ENCODE measurements at places on chromosomes 2 and 18.

DNA sequence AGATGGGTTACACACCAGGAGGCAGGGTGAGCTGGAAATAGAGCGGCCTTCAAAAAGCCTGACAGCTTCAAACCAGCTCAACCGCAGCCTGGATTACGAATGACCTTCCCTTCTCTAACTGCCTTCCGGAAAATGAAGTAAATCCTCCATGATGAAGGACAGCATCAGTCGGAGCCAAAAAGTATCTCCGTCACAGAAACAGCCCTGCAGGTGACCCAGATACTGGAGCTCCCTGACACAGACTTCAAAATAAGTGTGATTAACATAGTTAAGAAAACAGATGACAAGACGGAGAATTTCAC, 10.3 kb upstream of the CIB4 start:
- DNase-seq: no peak

DNA sequence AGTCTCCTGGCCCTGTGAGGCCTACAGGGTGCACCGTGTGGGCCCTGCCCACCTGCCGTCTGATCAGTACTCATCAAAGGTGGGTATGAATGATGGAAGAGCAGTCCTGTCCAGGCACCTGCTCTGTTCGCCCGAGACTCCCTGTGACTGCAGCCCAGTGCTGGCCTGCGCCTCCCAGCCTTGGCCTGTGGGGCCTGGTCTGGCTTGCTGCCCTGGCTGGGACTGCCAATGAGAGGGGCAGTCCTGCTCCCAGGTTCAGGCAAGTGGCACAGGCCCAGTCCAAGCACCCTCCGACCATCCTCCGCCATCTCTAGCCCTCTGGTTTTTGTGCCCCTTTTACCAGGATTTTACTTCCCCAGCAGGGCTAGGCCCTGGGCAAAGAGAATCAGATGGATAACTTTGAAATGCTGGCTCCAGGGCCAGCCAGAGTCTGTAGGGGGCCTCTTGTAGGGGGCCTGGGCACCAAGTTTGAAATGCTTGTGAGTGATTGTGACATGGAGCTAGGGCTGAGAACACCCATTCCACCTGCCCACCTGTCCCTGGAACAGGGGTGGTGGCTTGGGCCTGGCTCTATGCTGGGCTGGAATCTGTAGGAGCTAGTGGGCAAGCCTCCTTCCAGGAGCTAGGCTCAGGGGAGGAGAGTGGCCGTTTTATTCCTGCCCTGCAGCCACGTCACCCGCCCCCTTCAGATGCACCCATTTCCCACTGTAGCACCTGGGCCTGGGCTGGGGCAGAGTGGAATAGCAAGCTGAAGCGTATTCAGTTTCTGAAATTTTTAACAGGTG, 8.7 kb upstream of the HS6ST1 start:
- no peak for DNase-seq

DNA sequence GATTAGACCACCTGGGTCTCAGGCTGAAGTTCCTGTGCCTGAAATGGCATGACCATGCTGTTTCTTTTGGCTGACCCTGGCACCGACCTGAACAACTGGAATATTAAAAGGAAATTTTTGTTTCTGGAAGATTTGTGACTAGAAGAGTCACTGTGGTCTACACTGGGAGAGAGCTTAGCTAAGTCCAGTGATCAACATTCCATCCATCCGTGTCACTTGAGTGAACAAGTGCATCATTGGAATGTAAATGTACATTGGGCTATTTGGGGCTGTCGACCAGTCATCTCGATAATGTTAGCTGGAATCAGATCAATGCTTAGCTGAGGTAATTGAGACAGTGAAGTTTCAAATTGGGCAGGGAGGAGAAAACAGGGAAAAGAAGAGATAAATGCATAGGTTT, 95.4 kb upstream of the CCDC85A start:
- no peak for DNase-seq

- peak; percentile 50 for DNase-seq
These were observed 213.6 kb downstream of the TNS1 start for GRCh38 chr2:217789003-217789735.

DNA sequence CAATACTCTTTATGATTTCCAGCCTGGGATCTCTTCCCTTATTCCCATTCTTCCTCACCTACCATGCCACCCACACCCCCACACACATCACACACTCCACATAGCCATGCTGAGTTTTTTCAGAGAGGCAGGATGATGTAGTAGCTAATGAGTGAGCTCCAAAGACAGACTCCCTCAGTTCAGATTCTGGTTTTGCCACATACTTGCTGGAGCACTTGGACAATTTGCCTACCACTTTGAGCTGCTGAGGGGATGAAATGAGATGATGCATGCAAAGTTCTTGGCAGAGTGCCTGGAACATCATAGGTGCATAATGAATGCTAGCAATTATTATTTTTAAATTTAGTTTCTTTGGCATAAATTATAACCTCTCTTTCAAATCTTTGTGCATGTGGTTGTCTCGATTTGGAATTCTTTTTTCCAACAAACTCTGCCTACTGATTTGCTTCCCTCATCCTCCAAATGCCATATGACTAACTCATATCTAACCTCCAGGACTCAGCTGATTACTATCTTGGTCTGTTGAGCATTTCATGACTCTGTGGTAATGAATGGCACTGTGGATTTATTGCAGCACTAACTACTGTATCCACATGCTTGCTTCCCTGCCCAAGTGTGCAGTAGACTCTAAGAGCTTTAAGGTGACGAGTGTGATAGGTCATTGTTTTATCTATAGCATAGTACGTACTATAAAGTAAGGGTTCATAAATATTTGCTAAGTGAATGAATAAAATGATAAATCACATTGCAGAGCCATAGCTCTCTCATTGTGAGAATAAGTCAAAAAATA, 99.1 kb downstream of the TACR1 start:
- no peak for DNase-seq

GRCh38 chr2:235940330-235940729, 227.9 kb downstream of the GBX2 start:
- DNase-seq: peak; percentile 31

DNA sequence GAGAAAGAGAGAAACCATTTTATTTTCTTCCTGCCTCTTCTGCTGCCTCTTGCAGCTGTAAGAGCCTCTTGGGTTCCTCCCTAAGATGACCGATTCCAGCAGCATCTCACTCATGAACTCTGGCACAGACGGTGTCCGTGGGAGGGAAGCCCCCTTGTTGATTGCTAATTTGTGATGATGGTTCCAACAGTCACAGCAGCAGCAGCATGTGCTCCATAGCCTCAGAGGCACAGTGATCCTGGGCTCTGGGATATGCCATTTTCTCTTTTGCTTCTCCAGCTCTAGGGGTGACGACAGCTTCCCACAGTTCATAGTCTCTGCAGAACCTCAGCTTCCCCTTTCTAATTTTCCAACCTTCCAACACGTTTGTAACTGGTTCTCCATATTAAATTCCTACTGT, 324.2 kb upstream of the HS6ST1 start:
- DNase-seq: no peak

- DNase-seq: no peak
These were observed 2.5 kb downstream of the IGFBP5 start for GRCh38 chr2:216692636-216693413.

DNA sequence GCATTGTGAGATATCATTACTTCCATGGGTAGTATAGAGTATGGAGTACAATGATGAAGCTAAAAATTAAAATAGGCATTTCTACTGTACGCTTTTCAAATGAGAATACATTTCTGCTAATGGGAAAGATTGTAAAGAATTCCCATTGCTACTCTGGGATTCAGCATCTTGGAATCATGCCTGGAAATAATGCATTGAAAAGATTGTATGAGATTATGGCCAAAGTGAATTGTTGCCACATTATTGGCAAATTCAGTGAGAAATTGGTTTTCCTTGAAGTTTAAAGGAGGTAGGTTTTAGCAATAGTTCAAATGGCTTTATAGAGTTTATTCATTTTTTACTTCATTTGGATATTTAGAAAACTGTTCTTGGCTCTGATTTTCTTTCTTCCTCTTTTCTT, 157.9 kb downstream of the GULP1 start:
- no peak for DNase-seq

DNA sequence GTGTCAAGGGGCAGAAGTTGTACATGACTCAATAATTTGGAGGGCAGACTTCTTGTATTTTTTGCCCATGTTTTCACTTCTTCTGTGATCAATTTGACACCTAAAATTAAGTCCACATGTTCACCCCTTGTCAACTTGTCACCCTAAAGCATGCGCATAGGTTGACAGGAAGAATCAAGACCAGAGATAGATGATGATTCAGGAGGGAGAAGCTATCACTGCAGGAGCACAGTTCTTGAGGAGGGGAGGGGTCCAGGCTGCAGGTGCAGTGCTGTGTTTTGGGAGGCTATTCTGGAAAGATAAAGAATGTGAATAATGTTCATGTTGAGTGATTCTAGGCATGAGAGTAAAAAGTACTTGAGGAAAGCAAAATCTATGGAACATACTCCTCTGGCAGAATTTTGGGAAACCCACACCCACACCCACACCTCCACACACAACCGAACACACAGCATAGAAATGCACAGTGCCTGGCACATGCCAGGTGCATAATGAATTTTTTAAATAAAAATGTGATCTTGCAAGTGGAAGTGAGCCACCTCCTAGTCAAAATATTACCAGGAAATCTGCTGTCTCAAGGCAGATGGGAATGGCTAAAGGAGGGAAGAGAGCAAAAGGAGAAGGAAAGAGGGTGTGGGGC, 249.2 kb upstream of the MEX3C start:
- DNase-seq: no peak

DNA sequence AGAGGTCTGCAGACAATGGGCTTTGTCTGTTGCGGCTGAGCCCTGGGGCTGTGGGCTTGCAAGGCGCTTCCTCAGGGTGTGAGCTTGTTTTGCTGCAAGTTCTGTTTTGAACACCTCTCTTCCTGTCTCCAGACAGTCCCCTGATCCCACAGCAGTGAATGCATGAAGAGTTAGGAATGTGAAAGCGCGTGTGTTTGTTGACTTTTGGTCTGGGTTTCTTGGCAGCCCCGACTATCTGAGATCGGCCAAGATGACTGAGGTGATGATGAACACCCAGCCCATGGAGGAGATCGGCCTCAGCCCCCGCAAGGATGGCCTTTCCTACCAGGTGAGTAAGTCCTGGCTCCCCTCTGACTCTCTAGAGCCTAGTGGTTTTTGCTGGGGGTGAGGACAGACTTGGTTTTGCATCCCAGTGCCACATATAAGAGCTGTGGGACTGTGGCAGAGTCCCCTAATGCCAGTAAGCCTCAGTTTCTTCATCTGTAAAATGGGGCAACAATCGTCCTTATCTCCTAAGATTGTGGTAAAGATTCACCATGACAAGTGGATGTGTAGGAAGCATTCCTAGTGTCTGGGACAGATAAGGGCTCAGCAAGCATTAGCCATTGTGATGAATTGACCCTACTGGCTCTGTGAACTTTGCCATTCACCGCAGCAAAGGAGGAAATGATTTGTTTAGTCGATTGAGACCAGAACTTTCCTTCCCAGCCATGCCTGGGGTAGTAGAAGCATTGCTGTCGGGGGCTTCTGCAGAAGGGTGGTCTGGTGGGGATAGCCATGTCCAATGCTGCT, 3.0 kb downstream of the LBH start:
- peak; percentile 21 for DNase-seq

DNA sequence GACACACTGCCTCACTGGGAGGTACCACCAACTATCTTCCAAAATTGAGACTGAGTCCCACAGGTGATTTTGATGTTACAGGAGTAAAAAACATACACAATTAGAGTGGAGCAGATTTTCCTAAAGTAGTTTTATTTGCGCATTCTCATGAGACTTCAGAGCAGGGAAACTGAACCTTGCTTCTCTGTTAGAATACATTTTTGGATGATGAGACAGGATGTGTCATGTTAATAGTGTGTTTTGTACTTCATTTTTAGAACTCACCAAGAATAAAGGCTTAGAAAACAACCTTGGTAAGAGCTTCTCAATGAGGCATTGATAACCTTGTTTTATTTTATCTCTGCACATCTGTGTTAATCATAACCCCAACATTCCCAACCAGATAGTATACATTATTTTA, 310.2 kb upstream of the GALNT5 start:
- no peak for DNase-seq

DNA sequence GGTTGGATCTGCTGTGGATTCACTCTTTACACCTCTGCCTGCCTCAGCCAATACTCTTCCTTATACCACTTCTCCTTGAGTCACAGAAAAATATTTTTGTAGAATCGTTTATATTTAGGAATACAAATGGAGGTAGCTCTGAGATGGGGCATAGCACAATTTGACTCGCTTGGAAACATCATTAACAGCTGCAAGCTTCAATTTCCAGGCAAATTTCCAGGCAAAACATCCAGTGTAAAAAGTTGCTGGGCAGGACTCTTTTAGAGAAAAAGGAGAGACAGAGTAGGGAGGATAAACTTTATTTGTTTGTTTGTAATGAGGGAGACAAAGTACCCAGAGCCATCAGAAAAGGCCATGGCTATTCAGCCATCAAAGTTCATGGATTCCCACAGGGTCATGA, 74.4 kb upstream of the SOX11 start:
- DNase-seq: no peak

DNA sequence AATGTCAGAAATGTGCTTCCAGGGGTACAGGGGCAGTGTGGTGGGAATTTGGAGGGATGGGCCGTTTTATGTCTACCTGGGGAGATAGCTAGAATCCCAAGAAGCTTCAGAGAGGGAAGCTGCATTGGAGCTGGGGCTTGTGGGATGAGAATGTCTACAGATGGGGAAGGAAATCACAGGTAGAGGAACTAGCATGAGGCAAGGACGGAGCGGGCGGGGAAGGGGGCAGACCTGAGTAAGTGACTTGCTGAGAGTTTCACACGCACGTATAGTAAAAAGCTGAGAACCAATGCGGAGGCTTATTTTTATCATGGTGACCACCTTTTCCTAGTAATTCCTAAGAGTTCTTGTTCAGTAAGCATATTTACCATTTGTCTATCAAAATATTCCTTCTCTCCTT, 6.3 kb downstream of the C2orf80 start:
- DNase-seq: no peak

DNA sequence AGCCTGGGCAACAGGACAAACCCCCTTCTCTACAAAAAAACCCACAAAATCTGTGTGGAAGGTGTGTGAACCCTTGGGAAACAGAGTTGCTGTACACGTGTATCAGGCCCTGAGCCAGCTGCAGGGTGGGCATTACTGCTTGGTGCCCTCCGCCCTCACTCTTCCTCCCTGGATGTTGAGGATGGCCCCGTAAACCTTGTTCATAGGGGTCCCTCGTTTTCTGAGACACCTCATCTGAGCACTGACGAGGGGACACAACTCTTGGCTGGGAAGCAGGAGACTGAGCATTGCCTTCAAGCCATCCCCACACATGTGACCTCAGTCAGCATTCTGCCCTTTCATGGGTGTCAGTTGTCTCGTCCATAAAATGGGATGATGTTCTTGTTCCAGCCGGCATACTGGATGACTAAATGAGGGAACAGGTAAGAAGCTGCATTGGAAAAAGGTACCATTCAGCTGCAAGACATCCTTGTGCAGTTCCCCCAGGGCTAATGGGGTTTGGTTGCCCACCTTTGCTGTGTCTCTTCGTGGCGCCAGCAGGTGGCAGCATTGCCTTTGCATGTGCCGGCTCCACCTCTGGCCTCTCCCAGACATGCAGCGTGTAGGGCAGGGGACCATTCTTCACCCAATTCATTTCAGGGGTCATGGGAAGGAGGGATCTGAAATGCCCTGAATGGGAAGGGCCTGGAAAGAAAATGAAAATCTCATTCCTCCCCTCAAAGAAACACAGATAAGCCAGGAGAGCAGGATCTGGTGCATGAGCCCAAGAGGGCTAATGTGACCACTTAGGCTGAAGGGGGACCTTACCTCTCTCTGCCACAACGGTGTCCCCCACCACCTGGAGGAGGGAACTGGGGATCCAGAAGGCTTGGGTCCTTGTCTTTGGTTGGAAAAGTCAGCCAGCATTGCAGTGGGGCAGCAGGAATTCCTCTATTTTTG, 36.4 kb upstream of the HAAO start:
- peak; percentile 63 for DNase-seq
